Endothelial cell of umbilical vein (primary cell): ENCODE measurements at places on chromosomes 5 and 9. TPM values are rescaled to one million over a fixed set of nuclear protein-coding genes. Genes with fewer than 3 reads are reported as not detected.

PCDHB10 gene
- 0.62 and 0.81 TPM in 2 replicates for total RNA-seq

ZNF79 gene
- 8.9 and 10.6 TPM in 2 replicates for total RNA-seq

AIF1L gene
- total RNA-seq: 35.3 and 39.7 TPM in 2 replicates

PAPPA gene
- total RNA-seq: 0.12 and 0.13 TPM in 2 replicates

GRCh38 chr5:61026004-61026403 is 81.0 kb downstream of the NDUFAF2 start:
- no peak for DNase-seq

DNA sequence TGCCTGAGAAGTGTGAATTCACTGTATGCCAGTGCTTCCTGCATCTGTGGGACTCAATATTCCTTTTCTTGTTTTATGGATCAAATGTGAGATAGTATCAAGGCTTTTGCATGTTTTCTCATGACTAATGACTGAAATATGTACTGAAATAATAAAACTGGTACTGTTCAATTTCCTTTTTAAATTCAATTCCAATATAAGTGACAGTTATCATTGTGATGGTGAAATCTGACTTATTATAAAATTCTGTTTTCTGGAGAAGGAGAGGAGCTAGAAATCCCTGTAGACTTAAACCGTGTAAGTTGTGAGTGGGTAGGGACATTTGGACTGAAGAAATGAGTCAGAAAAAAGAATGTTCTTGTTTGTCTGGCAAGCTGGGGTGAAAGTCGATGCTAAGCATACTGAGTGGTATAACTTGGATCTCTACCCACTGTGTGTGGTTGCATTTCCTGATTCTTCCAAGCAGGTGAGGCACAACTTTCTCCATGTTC is 245.2 kb downstream of the EFNA5 start:
- DNase-seq: peak; percentile 93

DNA sequence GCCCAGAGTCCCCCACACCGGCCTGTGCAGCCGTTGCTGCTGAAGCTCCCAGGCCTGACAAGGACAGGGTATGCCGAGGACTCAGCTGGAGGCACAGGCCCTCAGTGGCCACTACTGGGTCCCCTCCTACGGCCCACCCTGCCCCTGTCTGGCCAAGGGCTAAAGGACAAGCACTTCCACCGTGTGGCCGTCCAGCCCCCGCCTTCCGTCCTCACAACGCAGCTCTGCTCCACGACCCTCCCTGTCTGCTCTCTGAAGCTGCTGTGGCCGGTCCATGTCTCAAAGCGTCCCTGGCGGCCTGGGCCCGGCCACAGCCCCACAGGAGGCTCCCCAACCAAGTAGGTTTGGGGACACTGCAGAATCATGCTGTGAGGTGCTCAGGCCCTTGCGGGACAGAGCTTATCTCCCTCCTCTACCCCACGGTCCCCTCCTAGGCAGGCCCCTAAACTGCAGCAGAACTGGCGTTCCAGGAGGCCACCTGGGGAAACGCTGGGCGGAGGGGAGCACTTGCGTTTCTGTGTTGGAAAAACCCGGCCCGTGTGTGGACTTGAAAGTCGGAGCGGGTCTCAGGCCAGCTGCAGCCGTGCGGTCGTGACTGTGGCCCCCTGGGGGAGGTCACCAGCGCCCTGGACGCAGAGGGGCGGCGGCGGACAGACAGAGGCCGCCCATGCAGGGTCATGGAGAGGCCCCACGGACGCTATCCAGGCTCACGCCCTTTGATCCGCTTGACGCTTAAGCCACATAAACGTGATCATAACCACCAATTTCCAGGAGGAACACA is 45.6 kb downstream of the NKD2 start:
- no peak for DNase-seq

- DNase-seq: no peak
These were observed 242.7 kb downstream of the SYK start for GRCh38 chr9:91044354-91044753.

GRCh38 chr9:35162605-35163315 is 951 bp downstream of the UNC13B start:
- DNase-seq: peak; percentile 37

GRCh38 chr9:125505988-125506438 is 201.0 kb downstream of the MAPKAP1 start:
- DNase-seq: no peak

DNA sequence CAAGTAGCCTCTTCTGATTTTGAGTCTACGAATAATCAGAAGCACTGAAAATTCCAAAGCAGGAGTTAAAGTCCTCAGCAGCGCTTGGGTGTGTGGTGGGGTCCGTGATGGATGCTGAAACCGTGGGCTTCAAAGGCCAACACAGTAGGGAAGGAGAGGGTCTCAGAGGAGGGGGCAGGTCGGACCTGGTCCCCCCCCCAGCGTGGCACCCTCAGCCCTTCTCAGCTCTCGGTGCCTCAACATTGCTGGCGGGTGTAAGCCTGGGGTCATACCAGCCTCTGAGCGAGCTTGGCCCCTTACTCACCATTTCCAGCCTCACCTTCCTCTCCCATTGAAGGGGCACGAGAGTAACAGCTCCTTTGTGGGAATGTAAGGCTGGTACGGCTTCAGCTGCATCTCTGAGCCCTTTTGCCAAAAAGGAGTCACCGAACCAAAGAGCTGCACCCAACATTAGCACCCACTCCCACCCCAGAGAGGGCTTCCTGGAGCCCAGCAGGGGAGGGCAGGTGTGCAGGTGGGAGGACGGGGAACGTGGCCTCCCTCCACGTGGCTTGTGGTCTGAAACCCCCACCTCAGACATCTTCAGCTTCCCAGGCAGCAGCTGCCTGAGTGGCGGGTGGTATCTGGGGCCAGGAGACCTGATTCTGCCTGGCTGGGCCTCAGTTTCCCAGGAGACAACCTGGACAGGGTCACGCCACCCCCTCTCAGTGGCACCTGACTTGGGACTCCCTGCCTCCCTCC is 6.7 kb upstream of the LCN1 start:
- DNase-seq: no peak

DNA sequence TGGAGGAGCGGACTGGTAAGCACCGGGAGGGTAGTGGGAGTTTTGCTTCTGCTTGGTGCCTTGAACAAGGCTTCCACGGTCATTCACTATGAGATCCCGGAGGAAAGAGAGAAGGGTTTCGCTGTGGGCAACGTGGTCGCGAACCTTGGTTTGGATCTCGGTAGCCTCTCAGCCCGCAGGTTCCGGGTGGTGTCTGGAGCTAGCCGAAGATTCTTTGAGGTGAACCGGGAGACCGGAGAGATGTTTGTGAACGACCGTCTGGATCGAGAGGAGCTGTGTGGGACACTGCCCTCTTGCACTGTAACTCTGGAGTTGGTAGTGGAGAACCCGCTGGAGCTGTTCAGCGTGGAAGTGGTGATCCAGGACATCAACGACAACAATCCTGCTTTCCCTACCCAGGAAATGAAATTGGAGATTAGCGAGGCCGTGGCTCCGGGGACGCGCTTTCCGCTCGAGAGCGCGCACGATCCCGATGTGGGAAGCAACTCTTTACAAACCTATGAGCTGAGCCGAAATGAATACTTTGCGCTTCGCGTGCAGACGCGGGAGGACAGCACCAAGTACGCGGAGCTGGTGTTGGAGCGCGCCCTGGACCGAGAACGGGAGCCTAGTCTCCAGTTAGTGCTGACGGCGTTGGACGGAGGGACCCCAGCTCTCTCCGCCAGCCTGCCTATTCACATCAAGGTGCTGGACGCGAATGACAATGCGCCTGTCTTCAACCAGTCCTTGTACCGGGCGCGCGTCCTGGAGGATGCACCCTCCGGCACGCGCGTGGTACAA is 556 bp downstream of the PCDHGC3 start:
- peak; percentile 75 for DNase-seq

DNA sequence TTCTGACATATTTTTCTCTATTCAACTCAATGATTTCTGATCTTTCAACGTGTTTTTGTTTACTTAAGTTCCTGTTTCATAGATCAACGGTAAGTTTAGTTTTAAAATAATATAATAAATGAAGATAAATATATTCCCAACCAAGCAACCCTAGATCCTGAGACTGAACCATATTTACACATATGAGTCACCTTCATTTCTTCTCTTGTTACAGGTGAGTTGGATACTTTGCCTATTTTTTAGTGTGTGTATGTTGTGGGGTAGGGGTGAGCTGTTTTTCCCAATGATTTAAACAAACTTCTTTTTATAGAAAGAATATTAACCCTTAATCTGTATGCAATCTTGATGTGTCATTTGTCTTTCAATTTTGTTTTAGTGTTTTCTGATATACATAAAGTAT is 186.9 kb downstream of the MCTP1 start:
- no peak for DNase-seq

GRCh38 chr5:102918986-102919610 is 164.0 kb downstream of the PAM start:
- no peak for DNase-seq
